ENCODE measurements at places on chromosomes 5 and 9. TPM values are rescaled to one million over a fixed set of nuclear protein-coding genes. Genes with fewer than 3 reads are reported as not detected.

The IQGAP2 gene
- 0.95 TPM for total RNA-seq

The IL5 gene
- not detected for total RNA-seq

The PCDHA9 gene
- total RNA-seq, result not detected

The RPL35 gene
- 3,262 TPM for total RNA-seq

The ZDHHC11B gene
- 1.1 TPM for total RNA-seq

The ZNF879 gene
- 0.65 TPM for total RNA-seq

The PRDM9 gene
- not detected for total RNA-seq

The C8G gene
- 0.94 TPM for total RNA-seq

The ERAP2 gene
- total RNA-seq, result 0.93 TPM

The LOX gene
- 0.76 TPM for total RNA-seq

The PCDH12 gene
- total RNA-seq, result not detected

The PDLIM4 gene
- 0.47 TPM for total RNA-seq

The OR2V1 gene
- total RNA-seq, result not detected

The GABRB2 gene
- total RNA-seq, result not detected

The C5orf58 gene
- not detected for total RNA-seq

The UBAC1 gene
- 34.2 TPM for total RNA-seq

The SURF6 gene
- total RNA-seq, result 28.5 TPM

The PRDM12 gene
- total RNA-seq, result 0.35 TPM

The GABRA6 gene
- total RNA-seq, result not detected

The SH3TC2 gene
- total RNA-seq, result 0.23 TPM

The GLIPR2 gene
- total RNA-seq, result 7.1 TPM

The SLC6A7 gene
- not detected for total RNA-seq

The OTULINL gene
- 13.5 TPM for total RNA-seq

The GABRA1 gene
- not detected for total RNA-seq

The HMMR gene
- 25.3 TPM for total RNA-seq

The SLC6A3 gene
- total RNA-seq, result 0.37 TPM

The PCDHA12 gene
- 2.3 TPM for total RNA-seq

The SH3PXD2B gene
- 12.4 TPM for total RNA-seq

The POU5F2 gene
- not detected for total RNA-seq

The MARCOL gene
- total RNA-seq, result not detected

The WNT8A gene
- total RNA-seq, result not detected

The ORM2 gene
- total RNA-seq, result not detected

The CAVIN4 gene
- total RNA-seq, result 0.38 TPM

The BARHL1 gene
- not detected for total RNA-seq

The SARDH gene
- 0.15 TPM for total RNA-seq

The C9orf153 gene
- total RNA-seq, result 0.14 TPM

The GNG10 gene
- 56.0 TPM for total RNA-seq

The DEPDC1B gene
- total RNA-seq, result 17.4 TPM

The ZNF354C gene
- 0.53 TPM for total RNA-seq

The PRR16 gene
- not detected for total RNA-seq

The GPX8 gene
- 41.5 TPM for total RNA-seq

The REXO4 gene
- 35.8 TPM for total RNA-seq

The GPR21 gene
- not detected for total RNA-seq

The CDC25C gene
- total RNA-seq, result 13.5 TPM
